ENCODE measurements at places on chromosomes 5 and 9.

DNA sequence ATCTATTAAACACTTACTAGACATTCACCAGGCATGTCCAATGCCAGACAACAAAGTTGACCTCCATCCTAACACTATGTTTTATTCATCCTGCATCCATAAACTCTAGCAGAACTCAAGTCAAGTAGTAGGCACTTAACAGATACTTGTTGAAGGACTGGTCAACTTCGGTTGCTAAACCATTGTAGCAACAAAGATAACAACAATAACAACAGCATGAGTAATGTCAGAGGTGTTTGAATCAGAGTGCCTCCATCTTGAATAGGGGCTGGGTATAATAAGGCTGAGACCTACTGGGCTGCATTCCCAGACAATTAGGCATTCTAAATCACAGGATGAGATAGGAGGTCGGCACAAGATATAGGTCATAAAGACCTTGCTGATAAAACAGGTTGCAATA is 180.5 kb upstream of the ZNF462 start:
- no peak for DNase-seq

DNA sequence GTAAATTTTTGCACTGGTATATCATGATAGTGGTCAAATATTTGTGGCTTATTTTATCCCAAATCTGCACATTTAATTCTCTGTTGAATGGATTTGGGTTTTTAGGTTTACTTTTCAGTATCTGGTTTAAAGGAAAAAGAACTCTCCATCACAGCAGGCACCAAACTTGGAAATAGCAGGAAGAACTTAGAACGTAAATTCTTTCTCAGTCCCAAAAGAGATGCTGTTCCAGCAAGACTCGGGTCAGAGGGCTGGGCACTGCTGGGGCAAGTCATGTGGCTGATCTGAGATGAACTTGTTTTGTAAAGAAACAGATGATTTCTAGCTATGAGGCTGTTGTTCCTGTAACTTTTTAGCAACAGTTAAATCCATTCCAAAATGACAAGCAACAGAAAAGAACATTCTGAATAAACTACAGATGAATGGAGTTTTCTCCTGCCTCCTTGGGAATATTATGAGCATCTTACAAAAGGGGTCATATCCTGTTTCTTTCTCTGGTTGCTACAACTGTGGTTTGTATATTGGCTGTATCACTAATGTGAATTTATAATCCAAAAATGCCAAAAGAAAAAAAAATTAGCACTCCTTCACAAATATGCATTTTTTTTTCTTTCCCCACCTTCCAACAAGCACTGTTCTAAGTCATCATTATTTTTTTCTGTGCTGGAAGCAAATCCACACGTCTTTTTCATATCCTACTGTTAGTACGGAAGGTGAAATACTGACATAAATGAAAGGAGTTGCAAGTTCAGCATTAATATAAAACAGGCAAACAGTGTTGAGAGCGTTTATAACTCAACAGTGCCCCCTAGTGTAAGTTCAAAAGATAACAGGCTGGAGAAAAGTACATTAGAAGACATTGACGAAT is 31.1 kb downstream of the OR2K2 start:
- DNase-seq: peak; percentile 27

GRCh38 chr5:113267361-113267900 is 167.4 kb downstream of the TSSK1B start:
- no peak for DNase-seq

DNA sequence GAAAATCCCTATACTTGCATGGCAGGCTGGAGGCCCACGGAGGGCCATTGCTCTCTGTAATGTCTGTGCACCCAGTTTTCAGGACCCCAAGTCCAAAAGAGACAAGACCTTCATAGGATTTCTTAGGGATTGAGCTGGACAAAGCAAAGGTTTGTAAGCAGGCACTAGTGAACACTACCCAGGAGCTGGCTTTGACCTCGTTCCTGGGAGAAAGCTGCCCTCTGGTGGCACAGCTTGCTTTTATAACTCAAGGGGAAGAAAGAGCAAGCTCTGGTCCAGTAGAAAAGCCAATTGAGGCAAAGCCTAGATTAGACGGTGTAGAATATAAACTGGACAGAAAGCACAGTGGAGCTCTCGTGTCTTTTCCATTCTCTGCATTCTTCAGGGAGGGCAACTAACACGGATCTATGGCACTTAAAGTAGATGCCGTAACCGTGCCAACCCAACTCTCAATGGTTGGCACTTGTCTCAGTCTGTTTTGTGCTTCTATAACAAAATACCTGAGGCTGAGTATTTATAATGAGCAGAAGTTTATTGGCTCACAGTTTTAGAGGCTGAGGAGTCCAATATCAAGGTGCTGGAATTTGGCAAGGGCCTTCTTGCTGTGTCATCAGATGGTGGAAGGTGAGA is 7.9 kb downstream of the GABRP start:
- no peak for DNase-seq

- DNase-seq: no peak
Measured at GRCh38 chr9:1673300-1673699, 341.8 kb upstream of the SMARCA2 start.

DNA sequence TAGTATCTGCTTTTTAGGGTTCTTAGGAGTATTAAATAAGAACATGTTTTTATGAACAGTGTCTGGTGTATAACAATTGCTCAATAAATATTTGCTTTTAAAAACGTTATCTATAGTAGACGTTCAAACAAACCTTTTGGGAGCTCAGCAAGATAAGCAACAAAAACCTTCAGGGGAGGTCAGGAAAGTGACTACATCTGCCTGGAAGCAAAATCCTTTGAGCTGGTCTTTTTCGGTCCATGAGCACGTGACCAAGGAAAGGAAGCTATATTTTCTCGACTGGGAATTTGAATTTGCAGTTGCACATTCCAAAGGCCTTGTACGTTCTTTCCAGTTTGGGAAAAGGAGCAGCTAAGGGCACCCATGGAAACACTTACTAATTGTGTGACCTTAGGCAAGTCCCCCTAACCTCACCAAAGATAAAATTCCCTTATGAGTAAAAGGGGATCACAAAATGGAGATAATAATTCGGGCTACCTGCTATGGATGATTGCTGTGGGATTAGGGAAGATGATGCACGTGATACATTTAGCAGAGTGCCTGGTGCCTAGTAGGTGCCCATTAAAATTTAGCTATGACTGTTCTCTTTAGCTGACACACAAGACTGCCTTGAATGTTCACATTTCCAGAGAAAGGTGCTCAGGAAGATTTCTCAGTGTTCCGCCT is 45.4 kb downstream of the PTTG1 start:
- DNase-seq: no peak

GRCh38 chr5:115214541-115214940 is 44.8 kb upstream of the TRIM36 start:
- no peak for DNase-seq

DNA sequence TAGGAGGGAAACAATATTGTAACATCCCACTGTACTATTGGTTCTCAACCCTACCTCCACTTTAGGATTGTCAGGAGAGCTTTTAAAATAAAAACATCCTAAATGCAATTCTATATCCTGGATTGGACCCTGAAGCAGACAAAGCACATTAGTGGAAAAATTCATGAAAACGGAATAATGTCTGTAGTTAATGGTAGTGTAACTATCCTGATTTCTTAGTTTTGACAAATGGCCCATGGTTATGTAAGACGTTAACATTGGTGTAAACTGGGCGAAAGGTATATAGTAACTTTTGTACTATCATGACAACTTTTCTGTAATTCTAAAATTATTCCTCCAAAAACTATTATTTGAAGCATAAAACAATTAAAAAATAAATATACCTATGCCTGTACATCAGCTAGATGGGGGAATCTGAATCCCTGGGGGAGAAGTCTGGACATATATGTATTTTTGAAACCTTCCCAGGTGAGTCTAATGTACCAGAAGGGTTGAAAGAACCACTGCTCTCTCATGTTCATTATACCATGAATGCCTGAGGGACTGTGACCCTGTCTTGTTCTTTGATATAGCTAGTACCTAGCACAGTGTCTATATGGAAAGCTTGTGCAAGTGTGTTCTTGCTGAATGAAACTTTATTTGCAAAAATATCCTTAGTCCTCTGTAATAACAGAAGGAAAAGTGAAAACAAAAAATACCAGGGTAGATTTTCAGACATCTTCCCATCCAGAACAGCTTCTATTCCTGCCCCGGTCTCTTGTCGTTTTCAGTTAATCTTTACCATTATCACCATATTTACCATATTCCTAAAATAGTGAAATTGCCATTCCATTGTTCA is 3.4 kb upstream of the TRMO start:
- DNase-seq: no peak

DNA sequence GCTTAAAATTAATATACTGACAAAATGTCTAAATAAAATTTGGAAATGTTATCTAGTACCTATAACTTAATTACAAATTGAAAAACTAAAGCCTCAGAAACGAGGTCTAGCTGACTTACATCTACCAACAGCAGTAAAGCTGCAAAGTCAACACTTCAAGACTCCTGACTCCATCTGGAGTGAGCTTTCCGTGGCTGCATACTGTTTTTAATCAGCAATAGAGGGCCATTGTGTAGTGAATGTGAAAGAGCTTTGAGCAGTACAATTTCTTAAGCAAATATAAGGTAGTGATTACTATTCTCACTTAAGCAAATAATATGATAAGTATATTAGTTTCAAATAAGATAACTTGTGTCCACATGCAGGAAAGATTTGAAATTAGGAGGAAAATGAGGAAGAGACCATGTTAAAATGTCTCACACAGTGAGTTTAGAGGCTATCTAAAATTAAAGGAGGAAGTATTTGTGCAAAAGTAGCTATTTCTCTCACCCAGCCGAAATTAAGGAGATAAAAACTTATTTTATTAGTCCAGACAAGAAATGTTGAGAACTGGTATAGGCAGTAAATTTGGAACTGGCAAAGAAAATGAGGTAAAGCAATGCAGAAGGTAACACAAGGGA is 6.4 kb downstream of the SPINK6 start:
- DNase-seq: no peak

- no peak for DNase-seq
Measured at GRCh38 chr5:31362529-31362900, 169.0 kb downstream of the CDH6 start.

DNA sequence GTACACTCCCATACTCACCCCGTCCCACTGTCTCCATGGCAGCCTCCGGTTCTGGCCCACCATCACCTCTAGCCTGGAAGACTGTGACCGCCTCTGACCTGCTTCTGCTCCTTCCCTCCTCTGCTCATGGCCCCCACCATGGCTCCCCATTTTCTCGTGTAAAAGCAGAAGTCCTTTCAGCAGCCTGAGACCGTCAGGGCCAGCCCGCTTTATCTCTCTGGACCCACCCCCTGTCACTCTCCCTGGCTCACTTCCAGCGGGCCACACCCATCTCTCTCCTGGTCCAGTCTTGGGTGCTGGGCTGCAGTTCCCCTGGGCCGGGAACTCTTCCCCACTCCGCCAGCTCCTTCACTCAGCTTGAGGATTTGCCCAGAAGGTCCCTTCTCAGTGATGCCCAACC is 96.0 kb upstream of the RUFY1 start:
- no peak for DNase-seq

DNA sequence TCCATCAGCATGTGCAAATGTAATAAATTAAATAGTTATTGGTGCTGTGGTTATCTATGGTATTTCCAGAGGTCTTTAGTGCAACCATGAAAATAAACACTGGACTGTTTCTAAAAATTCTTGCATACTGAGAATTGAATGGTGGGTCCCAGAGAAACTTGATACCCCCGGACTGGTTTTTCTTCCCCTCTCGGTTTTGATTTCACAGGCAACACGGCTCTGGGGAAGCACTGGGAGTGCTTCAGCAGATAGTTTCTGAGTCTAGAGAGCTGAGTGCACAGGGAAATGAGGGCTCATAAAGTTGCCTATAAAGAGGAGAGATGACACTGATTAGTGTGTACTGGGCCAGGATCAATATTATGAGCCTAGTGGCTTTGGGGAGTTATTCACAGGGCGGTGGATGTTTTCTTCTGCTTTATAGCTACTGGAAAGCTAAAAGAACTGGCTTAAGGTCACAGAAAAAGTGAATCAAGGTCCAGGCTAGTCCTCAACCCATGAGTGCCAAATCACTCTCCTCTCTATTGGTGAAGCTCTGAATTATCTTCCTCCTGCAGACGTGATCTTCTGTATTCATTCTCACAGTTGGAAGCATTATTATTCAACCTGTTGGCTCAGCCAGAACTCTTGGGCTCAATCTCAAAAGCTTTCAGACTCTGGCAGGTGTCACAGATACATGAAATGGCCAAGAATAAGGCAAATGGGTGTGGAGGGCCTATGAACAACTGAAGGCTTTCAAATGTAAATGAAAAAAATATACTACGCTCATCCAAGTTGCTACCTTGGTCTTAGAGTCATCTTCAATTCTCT is 170.2 kb upstream of the HMHB1 start:
- DNase-seq: no peak

- no peak for DNase-seq
Measured at GRCh38 chr9:133725886-133726285, 12.3 kb downstream of the SARDH start.

GRCh38 chr5:84758008-84758407 is 373.3 kb upstream of the EDIL3 start:
- DNase-seq: no peak

DNA sequence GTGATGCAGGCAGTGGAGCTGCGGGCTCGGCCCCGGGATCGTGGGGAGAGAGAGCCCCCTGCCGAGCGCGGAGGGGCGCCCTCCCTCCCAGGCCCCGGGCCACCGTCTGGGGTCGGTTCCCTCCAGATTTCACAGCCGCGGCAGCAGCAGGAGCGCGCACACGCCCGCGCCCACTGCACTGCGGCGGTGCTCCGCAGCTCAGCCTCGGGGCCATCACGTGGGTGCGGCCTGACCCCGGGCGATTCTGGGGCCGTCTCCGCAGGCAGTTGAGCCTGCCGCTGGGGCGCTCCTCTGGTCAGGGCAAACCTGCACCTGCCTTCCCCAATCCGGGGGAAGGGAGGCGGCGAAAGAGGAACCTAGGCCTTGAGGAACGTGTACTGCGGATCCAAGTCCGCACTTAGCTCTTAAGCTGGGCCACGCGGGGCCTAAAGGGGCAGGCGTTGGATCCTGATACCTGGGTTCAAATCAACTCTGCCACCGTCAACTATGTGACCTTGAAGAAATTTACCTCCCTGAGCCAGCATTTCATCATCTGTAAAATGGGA is 9.4 kb upstream of the DELE1 start:
- no peak for DNase-seq

DNA sequence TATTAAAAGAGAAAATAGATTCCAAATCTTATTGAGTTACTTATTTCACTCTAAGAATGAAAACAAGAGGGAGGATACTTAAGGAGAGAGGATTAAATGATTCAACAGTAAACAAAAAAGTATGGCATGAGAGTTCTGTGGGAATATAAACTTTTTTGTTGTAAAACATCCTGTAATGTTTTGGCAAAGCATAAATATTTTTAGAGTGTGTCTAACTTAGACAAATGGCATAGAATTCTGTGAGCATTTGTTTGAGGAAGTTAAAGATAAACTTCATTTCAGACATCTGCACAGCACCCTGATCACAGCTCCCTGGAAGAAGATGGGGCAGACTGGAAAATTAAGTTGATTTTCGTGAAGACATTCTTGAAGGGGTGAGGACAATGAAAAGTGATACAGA is 246.8 kb upstream of the HAPLN1 start:
- DNase-seq: no peak

GRCh38 chr5:71481441-71481840 is 26.0 kb downstream of the BDP1 start:
- DNase-seq: no peak

- no peak for DNase-seq
Measured at GRCh38 chr9:24502206-24502937, 43.3 kb downstream of the IZUMO3 start.

Data from GDM1 (cell line).